ENCODE measurements at places on chromosomes 13 and 19.

DNA sequence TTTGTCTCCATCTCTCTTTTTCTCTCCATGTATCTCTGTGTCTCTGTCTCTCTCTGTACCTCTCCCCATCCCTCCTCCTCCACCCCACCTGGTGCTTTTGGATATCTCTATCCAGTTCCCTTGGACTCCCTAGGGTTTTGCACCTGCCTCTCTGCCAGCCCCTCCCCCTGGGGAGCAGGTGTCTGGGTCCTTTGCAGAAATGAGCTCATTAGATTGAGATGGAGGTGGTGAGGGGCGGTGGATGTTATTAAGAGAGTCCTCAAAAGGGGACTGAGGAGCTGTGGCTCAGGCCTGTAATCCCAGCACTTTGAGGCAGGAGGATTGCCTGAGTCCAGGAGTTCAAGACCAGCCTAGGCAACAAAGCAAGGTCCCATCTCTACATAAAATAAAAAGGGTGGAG lies 2.1 kb downstream of the KCNN4 start:
- no peak for DNase-seq

- no peak for DNase-seq
These were observed 48.0 kb downstream of the RFC3 start for GRCh38 chr13:33865945-33866344.

DNA sequence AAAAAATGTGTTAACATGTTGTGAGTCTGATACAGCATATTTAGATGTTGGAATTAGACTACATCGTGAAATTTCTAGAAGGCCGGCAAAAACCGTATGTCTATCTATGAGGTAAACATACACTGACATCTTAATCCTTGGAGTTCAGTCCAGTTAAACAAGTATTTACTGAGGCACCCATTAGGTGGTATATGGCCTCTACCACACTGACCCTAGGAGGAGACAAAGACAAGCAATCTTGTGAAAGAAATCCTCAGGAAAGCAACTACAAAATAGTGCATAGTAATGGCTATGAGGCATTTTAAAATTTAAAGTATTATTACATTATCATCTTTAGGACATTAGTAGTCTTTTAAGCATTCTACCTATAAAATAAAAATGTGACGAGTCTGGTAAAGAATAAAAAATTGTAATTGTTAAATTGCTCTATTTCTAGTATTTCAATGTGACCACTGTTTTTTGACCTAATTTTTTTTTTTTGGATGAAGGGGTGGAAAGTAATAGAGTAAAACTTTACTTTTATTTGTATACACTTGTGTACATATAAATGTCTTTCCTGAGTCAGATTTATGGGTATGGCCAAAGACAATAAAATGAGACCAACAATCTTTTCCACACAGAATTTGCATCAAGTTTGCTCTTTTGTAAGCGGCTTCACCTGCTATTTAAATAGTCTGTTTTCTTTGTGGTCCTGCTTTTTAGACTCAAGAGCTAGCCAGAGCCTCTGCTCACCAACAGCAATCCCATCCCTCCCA lies 50.5 kb downstream of the KATNAL1 start:
- DNase-seq = no peak

GRCh38 chr19:19171821-19172532 lies 1.9 kb upstream of the MEF2B start:
- DNase-seq = no peak

- DNase-seq = peak; percentile 78
These were observed 7.1 kb downstream of the SPRED3 start for GRCh38 chr19:38395381-38396114.

- DNase-seq = no peak
These were observed at the start of gene KLK8 for GRCh38 chr19:51001515-51001914. Gene KLK8, minus strand, starts transcription at chr19:51001604. Its CDS starts 437 bp downstream, at chr19:51001167.

- no peak for DNase-seq
These were observed at the start of gene ZNF560 for GRCh38 chr19:9498183-9498902. Gene ZNF560, minus strand, starts transcription at chr19:9498616. Its CDS starts 23,303 bp downstream, at chr19:9475313.

GRCh38 chr19:47848823-47849473 lies 10.1 kb upstream of the TPRX2 start:
- peak; percentile 75 for DNase-seq

- DNase-seq = peak; percentile 67
These were observed 10.8 kb upstream of the PDCD5 start for GRCh38 chr19:32570081-32570785.

DNA sequence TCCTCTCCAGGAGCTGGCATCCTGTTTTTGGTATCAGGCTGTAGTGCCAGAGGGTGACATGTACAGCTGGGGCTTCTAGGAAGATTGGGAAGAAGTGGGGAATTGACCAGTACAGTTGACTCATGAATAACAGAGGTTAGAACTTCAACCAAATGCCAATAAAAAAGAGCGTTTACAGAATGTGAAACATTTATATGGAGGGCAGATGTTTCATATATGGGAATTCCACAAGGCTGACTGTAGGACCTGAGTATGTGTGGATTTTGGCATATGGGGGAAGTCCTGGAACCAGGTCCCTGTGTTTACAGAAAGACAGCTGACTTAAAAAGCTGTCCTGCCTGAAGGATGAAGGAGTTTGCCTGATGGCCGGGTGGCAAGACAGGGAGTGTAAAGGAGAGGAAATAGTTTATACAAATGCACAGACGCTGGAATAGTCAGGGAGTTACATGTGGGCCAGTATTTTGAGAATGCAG lies 5.2 kb downstream of the CHAMP1 start:
- no peak for DNase-seq

GRCh38 chr19:3336351-3336679 lies 30.1 kb upstream of the NFIC start:
- DNase-seq = no peak

DNA sequence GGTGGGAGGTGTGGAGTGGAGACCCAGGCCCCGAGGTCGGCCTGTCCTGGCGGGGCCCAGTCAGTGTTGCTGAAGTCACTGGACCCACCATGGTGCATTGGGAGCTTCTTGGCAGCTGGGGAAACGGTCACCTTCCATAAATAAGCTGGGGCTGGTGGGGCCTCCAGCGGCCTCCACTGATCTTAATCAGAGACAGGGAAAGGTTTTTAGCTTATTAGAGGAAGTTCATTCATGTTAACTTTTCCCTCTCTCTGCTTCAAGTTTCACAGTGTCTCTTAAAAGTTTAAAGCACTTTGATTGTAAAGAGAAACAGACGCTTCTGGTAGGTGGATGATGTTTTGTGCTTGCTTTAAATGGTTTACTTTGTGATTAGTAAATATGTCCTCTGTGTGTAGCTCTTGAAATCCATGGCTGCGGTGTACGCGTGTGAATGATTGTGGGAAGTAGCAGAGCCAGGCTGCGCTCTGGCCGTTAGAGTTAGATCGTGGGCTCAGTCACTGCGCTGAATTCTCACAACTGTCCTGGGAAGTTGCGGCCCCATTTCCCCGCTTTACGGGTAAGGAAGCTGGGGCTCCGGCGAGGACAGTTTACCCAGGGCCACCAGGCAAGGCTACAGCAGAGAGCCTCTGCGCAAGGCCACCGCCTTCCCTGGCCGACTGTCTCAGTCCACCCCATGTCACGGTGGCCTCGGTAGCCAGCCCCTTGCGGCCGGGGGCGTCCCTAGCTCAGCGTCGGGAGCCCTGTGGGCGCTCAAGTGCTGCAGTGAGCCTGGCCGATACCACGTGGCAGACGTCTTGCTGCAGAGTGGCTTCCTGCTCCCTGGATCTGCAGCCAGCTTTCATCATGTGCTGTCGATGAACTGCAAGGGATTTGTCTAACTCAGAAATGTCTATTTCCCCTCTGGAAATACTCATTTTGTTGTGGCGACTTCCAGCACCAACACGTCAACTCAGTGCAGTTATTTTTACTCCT lies 16.5 kb upstream of the NDUFS7 start:
- DNase-seq = no peak

DNA sequence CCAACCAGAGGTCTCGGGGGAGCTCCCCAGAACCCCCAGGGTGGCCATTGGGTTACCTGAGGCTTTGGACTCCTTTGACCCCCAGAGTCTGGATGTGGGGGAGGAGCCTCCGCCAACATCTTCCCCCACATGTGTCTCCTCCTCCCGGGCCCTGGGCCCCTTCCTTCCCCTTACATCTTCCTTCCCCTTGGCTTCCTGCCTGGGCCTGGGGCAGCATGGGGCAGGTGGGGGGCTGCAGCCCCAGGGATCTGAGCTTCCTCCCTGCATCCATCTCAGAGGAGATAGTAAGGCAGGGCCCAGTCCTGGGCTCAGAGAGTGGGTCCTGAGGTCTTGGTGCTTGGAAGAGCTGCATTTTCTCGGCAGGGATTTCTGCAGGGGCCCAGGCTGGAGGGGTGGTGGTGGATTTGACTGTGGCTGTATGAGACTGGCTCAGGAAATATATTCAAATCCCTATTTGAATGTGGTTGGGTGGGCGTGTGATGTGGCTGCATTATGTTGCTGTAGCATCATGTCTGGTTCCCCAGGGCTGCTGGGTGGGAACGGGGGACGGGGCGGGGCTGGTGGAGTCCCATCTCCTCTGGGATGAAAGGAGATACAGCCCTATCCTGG lies 919 bp downstream of the VAV1 start:
- peak; percentile 81 for DNase-seq

DNA sequence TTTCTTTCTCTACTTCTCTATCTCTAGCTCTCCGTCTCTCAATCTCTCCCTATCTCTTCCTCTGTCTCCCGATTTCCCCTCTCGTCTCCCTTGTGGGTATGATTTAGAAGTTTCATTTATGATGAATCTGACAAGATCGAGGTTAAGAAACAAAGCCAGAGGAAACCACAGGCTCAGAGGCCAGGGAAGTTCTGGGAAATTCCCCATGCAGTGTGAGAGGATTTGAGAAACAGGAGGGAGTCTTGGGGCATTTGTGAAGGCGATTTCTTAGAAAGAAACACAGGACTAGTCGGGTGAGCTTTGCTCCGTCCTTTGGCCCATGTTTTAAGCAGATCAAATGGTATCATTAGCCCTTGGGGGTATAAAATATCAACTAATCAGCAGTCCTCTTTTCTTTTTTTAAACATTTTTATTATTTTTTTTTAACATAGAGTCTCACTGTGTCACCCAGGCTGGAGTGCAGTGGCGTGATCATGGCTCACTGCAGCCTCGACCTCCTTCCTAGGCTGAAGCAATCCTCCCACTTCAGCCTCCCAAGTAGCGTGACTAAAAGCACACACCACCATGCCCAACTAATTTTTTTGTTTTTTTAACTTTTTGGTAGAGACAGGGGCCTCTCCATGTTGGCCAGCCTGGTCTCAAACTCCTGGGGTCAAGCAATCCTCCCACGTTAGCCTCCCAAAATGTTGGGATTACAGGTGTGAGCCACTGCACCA lies 25.8 kb downstream of the TNFSF9 start:
- DNase-seq = no peak

GRCh38 chr13:66996503-66996902 lies 233.6 kb downstream of the PCDH9 start:
- DNase-seq = no peak

- no peak for DNase-seq
These were observed at the start of gene CBLC for GRCh38 chr19:44777715-44778347. Gene CBLC, plus strand, starts transcription at chr19:44777890. Its CDS starts 42 bp downstream, at chr19:44777932.

DNA sequence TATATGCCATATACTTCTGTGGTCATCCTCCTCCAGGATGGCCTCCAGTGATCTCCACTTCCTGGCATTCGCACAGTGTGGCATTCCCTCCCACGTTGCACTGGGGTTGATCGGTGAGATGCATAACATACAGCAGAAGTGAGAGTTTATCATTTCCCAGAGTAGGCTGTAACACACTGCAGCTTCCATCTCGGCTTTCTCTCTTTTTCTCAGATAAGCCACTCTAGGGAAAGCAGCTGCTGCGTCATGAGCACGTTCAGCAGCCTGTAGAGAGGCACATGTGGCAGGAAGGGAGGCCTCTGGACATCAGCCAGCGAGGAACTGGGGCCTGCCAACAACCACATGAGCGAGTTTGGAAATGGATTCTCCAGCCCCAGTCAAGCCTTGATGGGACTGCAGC lies 807.1 kb downstream of the DIAPH3 start:
- DNase-seq = no peak

DNA sequence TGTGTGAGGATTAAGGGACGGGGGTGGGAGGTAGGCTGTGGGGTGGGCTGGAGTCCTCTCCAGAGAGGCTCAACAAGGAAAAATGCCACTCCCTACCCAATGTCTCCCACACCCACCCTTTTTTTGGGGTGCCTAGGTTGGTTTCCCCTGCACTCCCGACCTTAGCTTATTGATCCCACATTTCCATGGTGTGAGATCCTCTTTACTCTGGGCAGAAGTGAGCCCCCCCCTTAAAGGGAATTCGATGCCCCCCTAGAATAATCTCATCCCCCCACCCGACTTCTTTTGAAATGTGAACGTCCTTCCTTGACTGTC lies 5.5 kb downstream of the FOSB start:
- no peak for DNase-seq

- DNase-seq = no peak
These were observed 196.8 kb downstream of the KLF12 start for GRCh38 chr13:73937441-73937840.

DNA sequence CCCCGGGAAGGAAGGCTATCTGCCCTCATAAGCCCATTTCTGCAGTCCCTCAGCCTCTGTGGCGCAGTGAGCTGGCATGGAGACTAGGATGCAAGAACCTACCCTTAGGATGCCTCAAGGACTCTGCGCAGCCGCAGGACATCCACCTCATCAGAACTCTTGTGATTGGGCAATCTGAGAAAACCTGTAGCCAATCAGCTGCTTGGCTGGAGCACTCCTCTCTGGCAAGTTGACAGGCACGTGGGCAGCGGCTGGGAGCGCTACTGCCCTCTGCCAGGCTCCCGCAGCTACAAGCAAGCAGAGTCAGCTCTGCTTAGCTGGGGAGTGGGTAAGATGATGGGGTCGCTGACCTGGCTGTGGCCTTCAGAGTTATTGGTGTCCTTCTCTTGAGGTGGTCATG lies 1.5 kb upstream of the ECSIT start:
- peak; percentile 74 for DNase-seq

DNA sequence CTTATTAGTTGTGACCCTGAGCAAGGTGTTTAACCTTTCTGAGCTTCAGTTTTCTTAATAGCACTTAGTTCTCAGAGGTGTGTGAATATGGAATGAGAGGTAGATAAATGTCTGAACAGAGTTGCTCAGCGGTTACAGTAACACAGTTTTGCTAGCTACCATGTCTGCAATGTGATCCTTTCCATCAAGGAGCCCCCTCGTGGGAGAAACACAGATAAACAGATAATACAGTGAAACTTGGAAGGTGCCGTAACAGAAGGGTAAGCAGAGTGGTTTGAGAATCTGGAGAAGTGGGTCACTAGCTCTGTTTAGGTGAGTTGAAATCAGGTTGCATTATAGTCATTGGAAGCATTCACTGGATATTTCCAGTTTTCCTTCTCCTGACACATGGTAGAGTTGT lies 38.9 kb downstream of the IRS2 start:
- DNase-seq = no peak

GRCh38 chr13:91329733-91330132 lies 17.8 kb upstream of the MIR17HG start:
- no peak for DNase-seq

- DNase-seq = peak; percentile 54
These were observed 7.7 kb downstream of the C2CD4C start for GRCh38 chr19:400976-401865.

GRCh38 chr19:459724-460511 lies 915 bp downstream of the SHC2 start:
- DNase-seq = no peak

DNA sequence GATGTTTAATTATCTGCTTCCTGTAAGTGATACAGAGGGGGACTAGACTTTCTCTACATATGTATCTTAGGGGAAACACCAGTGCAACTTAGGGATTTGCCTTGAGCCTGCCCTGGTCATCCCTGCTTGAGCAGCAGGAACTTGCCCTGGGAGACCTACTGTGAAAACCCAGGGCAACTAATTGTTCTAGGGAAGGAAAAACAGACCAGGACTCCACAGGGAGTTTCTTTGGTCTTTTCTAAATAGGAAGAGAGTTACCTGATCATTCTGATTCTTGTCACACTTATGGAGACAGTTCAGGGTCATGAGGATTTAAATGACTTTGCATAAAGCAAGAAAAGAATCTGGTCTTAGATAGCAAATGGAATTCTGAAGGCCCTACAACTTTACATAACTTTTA lies 89.1 kb downstream of the WASF3 start:
- DNase-seq = no peak

Measured in activated effector memory CD4-positive, alpha-beta T cell treated with anti-CD3 and anti-CD28 coated beads, Interleukin-2, amount 50 U/mL, for 16 hours (primary cell).